ENCODE measurements at places on chromosomes 7 and 10.
A peak's percentile ranks its signal among the peaks of the same experiment; 100 is the strongest.

DNA sequence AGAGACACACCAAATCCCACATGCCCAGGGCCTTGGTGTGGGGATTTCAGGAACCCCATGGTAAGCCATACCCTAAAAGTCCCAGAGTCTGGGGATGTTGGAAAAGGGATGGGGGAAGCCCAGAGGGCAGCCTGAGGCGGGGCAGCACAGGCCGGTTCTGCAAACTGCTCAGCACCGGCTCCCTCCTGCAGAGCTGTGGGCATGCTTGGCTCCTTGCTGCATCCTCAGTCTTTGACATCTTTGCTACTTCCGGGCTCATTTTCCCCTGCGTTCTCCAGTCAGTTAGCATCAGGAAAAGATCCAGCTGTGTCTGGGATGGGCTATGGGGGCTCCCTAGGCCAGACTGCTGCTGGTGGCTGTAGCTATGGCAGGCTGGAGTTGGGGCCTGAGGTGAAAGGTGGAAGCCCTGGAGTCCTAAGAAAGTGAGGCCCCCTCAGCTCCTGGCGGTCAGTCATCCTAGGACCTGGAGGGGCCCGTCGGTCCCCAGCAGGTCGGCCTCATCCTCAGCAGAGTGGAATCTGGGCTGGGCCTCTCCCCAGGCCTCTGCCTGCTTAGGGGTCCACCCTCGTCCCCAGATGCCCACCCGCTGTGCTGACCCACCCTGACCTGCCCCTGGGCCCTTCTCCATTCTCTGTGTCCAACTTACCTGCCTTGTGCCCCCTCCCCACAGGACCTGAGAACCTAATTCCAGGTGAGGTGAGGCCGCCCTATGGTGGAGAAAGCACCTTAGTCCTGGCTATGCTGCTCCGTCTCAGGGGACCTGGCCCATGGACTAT lies 9.3 kb downstream of the TBATA start:
- DNase-seq = no peak

DNA sequence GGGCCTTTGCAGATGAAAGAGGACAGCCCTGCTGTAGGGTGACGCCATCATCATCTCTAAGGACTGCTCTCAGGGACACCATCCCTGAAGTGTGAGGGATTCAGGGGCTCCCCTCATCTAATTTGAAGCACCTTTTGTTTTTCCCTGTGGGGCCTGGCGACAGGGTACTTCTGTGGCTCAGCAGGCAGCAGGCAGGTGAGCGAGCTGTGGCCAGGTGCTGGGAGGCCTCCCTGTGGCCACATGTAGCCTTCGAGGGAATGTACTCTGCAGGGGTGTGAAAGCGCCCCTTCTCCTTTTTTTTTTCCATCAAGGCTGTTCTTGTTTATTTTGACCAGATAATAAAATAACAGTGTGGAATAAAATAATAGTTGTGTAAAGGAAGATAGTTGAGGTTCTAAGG lies 118.2 kb upstream of the DPP6 start:
- DNase-seq = no peak

- no peak for DNase-seq
These were observed 154.5 kb downstream of the TMEM168 start for GRCh38 chr7:112635742-112636141.

DNA sequence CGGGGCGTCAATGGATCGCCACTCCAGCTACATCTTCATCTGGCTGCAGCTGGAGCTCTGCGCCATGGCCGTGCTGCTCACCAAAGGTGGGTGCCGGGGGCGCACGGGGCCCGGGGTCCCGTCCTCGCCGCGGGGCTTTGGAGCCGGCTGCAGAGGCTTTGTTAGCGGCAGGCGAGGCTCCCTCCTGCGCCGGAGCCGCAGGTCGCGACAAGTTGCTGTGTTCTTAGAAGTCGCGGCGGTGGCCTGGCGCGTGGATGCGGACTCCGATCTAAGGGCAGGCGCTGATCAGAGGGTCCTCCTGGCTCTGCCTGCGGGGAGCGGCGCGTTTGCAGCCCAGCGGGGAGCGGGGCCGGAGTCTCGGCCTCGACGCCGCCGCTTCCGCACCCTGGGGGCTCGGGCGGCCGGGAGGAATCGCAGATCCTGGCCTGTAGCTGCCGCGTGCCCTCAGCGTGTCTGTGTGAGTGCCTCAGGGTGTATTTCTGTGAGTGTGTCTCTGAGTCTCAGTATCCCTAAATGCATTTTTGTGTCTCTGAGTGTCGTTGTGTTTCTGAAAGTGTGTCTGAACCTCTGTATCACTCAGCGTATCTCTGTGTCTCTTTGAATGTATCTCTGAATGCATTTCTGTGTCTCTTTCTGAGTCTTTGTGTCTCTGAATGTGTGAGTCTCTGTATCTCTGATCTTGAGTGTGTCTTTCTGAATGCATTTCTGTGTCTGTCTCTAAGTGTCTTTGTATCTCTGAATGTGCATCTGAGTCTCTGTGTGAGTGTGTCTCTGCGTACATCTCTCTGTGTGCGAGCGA lies 766 bp downstream of the BAMBI start:
- peak; percentile 9 for DNase-seq

GRCh38 chr7:107169120-107170050 lies 582 bp downstream of the HBP1 start:
- peak; percentile 91 for DNase-seq

GRCh38 chr7:20681258-20681882 lies 65.9 kb downstream of the ABCB5 start:
- DNase-seq = no peak

GRCh38 chr10:48671914-48672595 lies 12.6 kb upstream of the WDFY4 start:
- no peak for DNase-seq

GRCh38 chr7:114141415-114141814 lies 222.6 kb upstream of the PPP1R3A start:
- no peak for DNase-seq

DNA sequence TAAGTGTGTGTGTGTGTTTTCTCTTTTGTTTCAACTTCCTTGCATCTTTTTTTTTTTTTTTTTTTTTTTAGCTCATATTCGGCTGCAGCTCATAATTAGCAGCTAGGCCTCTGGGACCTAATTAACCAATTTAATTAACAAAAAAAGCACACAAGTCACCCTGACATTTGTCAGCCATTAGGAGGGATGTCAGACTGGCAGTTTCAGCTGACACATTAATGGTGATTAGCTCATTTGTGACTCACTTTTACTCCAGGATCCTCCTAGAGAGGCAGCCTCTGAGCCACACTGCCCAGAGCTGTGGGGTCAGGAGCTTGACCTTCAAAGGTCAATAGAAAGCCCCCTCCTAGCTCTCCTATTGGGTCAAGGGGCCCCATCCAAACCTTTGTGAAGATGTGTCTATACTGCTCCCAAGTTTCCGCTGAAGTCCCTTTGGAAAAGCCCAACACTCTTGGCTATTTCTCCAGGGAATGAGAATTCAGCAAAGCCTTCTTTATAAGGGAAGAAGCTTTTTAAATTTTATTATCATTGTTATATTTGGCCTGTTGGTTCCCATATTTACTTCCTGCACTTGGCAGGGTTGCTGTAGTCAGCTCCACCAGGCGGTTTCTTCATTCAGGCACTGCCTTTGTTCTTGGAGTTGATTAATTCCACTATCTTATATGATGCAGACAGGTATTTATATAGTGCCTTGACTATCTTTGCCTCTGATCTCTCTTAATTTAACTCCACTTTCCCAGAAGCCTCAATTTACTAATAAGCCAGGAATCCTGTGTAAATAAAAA lies 109.5 kb upstream of the HABP2 start:
- DNase-seq = no peak

DNA sequence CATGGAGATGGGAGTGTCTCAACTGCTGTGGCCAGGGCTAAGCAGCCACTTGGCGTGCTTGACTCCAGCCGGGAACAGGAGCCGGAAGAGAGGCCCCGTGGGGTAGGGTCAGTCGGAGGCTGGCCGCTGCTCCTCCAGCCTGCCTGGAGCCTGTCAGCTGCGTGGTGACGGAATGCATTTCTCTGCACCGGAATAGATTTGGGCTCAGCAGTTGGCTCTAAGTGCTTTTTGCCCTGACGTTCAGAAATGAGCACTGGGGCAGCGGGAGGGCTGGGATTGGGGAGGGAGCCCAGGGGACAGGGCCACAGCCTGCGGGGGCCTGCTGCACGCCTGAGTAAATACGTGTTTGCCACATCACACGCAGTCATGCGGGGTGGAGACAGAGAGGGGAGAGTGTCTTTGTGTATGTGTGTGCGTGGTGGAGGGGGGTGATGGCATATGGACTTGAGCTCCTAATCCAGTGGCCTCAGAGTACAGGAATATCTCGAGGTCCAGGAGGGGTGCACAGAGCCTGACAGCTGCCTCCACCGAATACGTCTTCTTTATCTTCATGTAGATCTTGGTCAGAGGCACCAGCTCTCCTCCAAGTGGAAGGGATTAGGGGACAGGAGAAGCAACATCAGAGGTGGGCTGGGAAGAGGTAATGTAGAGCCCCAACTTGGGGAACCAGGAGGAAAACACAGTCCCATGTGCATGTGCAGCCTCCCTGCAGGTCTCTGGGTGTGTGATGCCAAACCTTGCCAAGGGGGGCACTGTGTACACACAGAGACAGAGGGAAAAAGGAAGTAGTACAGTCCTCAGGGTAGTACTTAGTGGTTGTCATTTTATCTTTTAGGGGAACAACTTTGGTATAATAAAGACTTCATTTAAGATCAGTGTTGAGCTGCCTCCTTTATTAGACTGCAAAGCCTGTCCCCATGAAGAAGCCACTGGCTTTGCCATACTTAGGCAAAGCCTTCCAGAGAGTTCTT lies 151.4 kb downstream of the CDH23 start:
- DNase-seq = no peak

DNA sequence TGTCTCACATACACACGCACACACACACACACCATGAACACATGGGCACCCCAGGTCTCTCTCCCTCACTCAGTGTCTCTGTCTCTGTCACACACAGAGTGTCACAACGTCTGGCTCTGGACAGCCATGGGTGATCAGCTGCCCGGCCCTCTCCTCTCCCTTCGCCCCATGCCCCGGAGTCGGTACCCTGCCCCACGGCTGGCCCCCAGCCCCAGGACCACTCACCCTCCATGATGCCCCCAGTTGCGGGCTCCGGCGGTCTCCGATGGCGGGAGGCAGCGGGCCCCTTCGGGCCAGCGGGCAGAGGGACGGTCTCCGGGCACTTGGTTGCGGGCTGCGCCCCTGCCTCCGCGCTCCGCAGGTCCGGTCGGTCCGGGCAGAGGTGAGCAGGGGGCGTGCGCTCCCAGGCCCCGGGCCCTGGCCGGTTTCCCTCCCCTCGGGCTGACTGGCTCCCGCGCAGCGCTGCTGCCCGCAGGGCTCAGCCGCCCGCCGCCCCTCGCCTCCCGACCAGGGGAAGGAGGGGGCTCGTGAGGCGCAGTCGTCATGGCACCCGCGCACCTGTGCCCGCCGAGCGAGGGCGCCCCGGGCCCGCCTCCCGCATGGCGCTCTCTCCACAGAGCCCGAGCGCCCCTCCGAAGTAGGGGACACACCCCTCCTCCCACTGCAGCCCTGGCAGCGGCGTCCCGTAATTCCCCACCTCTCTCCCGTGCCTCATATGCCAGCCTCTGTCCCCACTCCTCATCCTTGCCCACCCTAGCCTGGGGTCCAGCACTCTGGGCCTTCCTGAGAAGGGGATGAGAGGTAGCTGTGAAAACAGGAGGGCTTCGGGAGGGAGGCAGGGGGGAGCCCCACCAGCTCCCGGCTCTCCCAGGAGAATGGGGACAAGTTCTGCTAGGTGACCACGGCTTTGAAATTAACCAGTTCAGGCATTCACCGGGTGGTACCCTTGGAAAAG lies at the start of gene NPFFR1:
Gene NPFFR1 (minus strand): TSS at position 560 of the 955 bp plus-strand sequence. CDS start 328 bp downstream, at position 232.
- no peak for DNase-seq

GRCh38 chr10:122879339-122880273 lies at the start of gene FAM24B:
FAM24B (minus strand) TSS chr10:122879581; CDS start chr10:122850515, 29,066 bp downstream.
- DNase-seq = peak; percentile 95

- no peak for DNase-seq
These were observed 696.3 kb upstream of the C7orf33 start for GRCh38 chr7:147894271-147894670.

GRCh38 chr10:35420044-35420443 lies 83.7 kb downstream of the CCNY start:
- DNase-seq = no peak

DNA sequence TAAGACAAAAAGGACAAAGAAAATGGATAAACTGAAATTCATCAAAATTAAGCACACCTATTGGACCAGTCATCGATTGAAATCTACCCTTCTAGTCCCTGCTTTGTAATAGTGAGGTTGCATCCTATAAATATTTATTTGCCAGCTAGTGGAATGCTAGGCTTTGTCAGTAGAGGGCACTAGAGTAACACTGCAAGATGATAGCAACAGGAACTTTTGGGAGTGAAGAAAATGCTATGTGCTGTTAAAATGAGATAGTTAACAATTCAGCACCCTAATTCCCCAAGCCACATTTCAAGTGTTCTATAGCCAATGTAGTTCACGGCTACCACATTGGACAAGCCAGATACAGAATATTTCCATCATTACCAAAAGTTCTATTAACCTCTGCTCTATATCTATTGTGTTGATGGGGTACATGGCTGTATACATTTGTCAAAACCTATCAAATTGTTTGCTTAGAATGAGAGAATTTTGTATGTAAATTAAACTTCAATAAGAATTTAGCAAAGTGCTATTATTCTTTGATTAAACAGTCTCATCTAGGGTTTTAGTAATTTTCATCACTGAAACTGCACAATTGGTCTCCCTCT lies 69.8 kb downstream of the LSMEM1 start:
- no peak for DNase-seq

DNA sequence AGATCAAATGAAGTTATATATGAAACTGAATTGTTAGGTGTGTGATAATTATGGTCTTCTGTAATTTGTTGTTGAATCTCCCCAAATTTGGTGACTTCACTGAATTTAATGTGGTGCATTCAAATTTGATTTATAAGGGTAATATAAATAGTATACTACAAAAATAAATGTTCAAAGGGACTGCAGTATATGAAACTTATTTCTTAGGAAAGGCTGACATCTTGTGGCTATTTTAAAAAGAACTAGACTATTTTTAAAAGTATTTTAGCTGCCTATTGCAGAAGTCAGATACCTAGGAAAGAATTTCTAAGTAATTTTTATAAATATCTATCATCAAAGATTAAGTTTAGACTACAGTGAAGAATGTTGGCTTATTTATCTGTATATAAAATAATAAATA lies 36.6 kb downstream of the ATRNL1 start:
- DNase-seq = no peak

DNA sequence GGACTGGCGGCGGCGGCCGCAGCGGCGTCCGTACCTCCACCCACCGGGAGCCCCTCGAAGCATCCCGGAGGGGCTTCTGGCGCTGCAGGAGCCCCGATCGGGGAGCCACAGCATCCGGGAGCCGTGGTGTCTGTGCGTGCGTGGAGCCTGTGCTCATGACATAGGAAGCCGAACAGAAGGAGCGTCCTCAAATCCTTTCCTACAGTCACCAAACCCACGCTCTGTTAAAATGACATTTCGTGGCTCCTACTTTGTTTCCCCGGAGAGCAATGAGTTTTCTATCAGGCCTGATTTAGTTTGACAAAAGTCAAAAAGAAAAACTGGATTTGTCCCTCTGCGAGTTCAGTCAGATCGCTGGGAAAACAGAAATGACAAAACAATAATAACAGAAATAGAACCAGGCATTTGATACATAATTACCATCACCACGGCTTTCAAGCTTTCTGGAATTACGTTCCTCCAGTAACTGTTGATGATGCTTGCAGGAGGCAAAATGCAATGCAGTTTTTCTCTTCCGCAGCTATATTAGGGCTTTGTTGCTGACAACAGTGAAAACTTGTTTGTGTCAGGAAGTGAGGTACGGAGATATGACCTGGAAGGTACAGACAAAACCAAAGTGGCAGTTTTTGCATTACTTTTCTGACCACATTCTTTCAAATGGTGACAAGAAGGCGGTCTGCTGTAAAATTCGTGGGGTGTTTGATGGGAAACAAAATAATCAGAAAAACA lies 219.3 kb upstream of the MKLN1 start:
- no peak for DNase-seq
